ENCODE measurements at places on chromosomes 11 and 22.

DNA sequence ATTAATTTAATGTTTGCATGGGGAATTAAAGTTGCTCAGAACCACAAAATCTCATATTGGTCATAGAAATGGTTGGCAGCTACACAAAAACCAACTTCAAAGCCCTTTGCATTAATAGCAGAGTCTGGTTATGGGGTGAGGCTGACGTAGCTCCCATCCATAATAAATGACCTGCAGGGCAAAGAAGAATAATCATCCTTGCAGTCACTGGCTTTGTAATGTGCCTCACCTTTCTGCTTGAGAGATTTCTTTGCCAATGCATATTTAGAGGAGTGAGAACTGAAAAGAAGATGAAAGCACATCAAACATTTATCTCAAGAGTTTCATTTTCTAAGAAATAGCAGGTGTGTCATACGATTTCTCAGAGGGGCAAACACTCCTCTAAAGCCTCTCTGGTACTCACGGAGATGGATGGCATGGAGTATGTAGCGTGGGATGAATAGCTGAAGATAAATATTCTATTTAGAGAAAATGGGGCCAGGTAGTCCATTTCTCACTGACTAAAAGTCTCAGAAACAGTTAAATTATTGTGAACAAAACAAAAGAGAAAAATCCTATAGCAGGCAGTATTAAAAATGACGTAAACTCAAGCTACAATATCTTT, 1491.9 kb downstream of the FAM181B start:
- no peak for DNase-seq

DNA sequence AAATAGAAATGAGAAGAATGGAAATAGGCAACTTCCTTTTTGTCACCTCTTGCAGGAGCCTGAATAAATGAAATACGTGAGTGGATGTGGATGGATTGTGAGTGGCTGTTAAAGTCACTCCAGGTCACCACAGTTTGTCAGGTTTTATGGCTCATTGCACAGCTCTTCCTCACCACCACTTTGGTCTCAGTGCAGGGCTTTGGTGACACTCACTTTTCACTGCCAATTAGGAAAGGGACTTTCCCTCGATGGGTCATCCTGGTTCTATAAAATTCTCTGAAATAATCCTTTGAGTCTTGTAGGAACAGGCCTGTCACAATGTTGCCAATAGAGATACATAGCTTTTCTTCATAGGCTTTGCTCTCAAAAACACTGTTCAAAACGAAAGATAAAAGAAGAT, 172.4 kb upstream of the C11orf87 start:
- DNase-seq = no peak

DNA sequence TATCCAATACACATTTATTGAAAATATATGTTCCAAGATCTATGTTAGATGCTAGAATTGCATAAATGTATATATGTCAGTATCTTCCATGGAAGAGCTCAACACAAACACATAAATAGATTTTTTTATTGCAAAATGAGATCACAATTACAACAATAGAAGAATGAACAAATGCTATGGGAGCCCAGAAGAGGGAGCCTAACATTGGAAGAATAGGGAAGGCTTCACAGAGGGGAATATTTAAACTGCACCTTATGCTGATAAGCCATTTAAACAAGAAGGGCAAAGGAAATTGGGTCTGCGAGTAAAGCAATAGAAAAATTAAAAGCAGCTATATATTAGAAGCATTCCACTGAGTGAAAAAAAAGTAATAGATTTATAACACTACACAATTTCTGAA, 96.1 kb upstream of the LRRC55 start:
- DNase-seq = no peak

DNA sequence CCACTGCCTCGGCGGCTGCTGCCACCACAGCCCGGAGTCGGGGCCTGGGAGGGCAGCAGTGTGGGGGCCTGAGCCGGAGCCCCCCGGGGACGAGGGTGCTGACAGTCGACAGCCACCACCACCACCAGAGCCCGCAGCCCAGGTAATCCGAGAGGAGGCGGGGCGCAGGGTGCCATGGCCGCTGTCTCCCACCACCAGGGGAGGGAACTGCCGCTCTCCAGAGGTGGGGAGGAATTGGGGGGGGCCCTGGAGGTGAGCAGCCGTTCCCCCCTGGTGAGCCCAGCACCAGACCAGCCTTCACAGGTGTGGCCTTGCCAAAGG, 12.6 kb downstream of the TRIOBP start:
- no peak for DNase-seq

DNA sequence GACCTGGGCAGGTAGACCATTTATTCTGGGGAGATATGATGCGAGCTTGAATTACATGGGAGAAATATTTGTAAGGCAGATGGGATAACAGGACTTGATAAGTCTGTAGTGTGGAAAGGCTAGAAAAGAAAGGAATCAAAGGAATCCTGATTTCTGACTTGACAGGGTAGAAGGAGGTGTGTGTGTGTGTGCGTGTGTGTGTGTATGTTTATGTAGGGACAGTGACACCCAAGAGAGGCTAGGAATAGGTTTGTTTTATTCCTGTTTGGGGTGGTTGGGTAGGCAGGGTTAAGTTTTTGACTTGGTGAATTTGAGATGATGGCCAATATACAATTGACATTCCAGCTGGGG, 390 bp upstream of the HTATIP2 start:
- DNase-seq = no peak

GRCh38 chr11:59814021-59814420, 3.4 kb upstream of the MRPL16 start:
- no peak for DNase-seq

DNA sequence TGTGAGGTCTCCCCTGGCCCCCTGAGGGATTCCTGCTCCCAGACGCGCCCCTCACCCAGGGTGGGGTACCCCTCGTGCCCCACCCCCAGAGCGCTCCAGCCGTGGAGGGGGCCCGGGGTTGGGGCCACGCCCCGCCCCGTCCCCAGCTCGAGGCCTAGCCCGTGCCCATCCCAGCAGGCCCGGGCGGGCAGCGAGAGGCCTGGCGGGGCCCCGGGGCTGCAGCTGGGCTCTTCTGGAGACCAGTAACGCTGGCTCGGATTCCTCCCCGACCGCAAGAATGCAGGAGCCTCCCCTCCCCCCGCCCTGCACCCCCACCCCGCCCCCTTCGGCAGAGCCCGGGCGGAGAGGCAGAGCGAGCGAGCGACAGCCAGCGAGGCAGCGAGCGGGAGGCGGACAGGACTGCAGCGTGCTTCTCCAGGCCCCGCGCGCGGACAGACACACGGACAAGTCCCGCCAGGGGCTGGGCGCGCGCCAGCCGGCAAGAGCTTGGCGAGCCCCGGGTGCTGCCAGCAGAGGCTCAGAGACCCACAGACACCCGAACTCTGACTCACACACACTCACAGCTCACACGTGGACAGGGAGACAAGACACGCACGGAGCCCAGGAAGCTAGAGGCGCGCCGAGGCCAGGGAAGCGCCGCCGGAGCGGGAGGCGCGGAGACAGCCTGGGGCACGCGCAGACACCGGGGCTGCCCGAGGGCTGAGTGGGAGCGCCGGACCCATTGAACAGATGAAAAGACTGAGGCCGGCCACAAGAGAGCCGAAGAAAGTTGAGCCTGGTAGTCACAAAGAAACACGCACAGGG, 15.2 kb downstream of the BCL9L start:
- DNase-seq = no peak

GRCh38 chr11:114036147-114036811, 23.2 kb upstream of the ZBTB16 start:
- no peak for DNase-seq

DNA sequence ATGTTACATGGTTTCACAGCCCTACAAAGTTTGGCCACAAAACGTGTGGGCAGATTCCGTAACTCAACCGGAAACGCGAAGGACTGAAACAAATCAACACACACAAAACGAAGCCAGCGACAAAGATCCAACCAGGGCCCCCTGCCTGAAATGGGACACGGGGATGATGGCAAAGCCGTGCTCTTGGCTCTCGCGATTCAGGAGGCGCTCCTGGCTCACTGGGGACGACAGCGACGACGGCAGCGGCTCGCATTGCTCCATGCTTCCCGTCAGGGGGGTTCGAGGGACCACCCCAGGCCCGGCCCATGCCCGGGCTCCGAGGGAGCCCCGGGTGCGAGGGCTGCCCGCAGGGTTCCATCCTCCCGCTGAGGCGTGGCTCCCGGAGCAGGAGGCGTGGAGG, 4786.8 kb upstream of the OR11H1 start:
- no peak for DNase-seq

- no peak for DNase-seq
Observed at GRCh38 chr11:65997286-65997685, 4.7 kb downstream of the EIF1AD start.

- no peak for DNase-seq
Observed at GRCh38 chr11:33761471-33761870, 12.8 kb downstream of the FBXO3 start.

GRCh38 chr11:126358763-126359160, 3.3 kb downstream of the ST3GAL4 start:
- DNase-seq = no peak

DNA sequence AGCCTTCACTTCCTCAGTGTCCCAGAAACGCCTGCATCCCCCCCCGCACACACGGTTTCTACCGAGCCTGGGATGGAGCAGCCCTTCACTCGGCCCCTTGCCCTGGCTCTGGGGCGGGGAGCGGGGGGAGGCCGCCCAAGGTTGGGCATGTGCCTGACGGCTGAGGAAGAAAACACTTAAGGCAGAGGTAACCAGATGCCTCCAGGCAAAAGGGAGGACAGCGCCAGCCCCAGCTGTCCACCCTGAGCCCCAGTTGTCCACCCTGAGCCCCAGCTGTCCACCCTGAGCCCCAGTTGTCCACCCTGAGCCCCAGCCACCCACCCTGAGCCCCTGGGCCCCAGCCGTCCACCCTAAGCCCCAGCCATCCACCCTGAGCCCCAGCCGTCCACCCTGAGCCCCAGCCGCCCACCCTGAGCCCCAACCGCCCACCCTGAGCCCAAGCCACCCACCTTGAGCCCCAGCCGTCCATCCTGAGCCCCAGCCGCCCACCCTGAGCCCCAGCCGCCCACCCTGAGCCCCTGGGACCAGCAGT, 3.8 kb upstream of the TTLL8 start:
- DNase-seq = no peak

- DNase-seq = no peak
Observed at GRCh38 chr11:120344302-120345004, 8.2 kb downstream of the ARHGEF12 start.

- DNase-seq = no peak
Observed at GRCh38 chr11:10500757-10501684, 40.0 kb downstream of the RNF141 start.

- no peak for DNase-seq
Observed at GRCh38 chr11:132898021-132898420, 634.3 kb downstream of the OPCML start.

- no peak for DNase-seq
Observed at GRCh38 chr11:36586543-36586942, 7.8 kb upstream of the IFTAP start.

GRCh38 chr11:125874556-125875124, 12.8 kb upstream of the HYLS1 start:
- no peak for DNase-seq

DNA sequence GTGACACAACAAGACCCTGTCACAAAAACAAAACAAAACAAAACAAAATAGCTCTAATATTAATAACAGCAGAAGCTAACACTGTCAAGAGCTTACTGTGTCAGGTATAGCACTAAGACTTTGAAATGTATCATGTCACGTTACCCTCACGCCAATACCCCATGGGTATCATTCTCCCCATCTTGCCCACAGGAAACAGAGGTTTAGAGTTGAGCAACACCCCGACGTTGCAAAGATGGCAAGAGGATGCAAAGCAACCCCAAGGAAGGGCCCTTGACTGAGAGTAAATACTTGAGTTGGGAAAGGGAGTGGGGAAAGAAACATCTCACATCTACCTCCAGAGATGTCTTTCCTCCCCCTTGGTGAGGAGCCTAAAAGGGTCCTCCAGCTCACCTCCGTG, 366.8 kb downstream of the LARGE1 start:
- no peak for DNase-seq

GRCh38 chr11:122864386-122865115, 18.0 kb upstream of the JHY start:
- no peak for DNase-seq

DNA sequence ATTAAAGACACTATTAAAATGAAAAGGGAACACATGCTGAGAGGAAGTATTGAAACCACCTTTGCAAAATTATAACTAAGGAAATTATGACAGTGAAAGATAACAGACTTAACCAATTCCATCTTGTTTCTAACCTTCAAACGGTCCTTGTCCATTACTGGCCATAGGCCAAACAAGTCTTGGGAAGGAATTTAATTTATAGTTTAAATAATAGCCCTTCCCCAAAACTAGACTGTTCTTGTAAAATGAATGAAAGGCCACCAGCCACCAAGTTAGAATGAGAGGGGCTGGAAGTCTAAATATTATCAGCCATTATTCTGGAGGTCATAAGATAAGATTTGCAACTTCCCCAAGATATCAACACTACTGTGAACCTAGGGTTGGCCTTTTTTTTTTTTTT, 1.8 kb upstream of the TALDO1 start:
- DNase-seq = no peak

- DNase-seq = no peak
Observed at GRCh38 chr11:119315131-119316015, 1.6 kb downstream of the MCAM start.

All from stimulated activated CD8-positive, alpha-beta memory T cell treated with anti-CD3 and anti-CD28 coated beads, Interleukin-7, amount 100 ng/mL, for 1 hour (primary cell).